ENCODE measurements at places on chromosomes 7 and 10.

DNA sequence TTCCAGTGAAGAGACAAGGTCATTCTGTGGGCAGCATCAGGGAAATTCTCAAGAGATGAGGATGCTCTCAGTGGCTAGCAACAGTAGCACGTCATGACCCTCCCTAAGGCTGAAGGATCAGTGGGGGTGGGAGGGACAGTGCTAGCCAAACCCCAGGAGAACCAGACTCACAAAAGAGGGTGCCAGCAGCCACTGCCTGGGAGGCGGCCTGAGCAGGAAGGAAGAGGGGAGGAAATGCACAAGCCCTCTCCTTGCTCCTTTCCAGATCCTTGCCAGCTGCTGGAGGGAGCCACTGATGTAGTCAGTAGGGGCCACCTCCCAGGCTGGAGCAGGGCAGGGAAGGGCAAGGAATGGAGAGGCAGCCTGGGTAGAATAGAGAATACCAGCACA is 302.7 kb downstream of the RPS24 start:
- DNase-seq, result no peak

GRCh38 chr7:158834878-158835784 is 5.8 kb upstream of the ESYT2 start:
- no peak for DNase-seq

GRCh38 chr7:4744391-4745264 is 30.8 kb upstream of the AP5Z1 start:
- peak; percentile 74 for DNase-seq

DNA sequence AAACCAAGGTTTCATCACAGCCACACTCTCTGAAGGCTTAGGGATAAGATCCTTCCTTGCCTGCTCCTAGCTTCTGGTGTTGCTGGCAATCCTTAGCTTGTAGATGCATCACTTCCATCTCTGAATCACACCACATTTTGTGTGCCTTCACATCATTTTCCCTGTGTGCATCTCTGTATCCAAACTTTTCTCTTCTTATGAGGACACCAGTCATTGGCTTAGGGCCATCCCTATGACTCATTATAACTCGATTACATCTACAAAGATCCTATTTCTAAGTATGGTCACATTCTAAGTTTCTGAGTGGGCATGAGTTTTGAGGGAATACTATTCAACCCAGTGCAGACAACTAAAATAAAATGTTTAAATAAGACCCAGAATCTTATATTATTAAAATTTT is 121.7 kb downstream of the C7orf25 start:
- DNase-seq, result no peak

- no peak for DNase-seq
These were observed 49.8 kb downstream of the PAXIP1 start for GRCh38 chr7:154953006-154953684.

GRCh38 chr7:140231771-140232491 is 55.1 kb upstream of the KDM7A start:
- no peak for DNase-seq

GRCh38 chr7:132656846-132657776 is 80.8 kb upstream of the PLXNA4 start:
- no peak for DNase-seq

GRCh38 chr10:122186816-122187810 is 84.0 kb upstream of the BTBD16 start:
- DNase-seq, result no peak

DNA sequence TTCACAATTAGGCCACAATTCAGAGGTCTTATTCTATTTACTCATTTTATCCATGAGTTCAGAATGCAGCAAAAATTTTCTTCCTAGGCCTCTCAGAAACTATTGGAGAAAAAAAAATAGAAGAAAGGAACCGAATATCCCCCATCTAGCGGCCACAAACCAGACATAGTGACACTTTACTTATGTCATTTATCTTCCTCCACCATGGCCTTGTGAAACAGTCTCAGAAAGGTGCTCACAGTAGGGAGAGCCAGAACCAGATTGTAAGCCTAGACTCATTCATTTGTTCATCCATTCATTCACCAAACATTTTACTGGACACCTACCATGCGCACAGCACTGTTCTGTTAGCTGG is 16.0 kb downstream of the CREB3L2 start:
- no peak for DNase-seq

- DNase-seq, result no peak
These were observed 2.7 kb downstream of the GOT1 start for GRCh38 chr10:99427566-99428190.

- no peak for DNase-seq
These were observed 45.7 kb downstream of the PITRM1 start for GRCh38 chr10:3126741-3127346.

DNA sequence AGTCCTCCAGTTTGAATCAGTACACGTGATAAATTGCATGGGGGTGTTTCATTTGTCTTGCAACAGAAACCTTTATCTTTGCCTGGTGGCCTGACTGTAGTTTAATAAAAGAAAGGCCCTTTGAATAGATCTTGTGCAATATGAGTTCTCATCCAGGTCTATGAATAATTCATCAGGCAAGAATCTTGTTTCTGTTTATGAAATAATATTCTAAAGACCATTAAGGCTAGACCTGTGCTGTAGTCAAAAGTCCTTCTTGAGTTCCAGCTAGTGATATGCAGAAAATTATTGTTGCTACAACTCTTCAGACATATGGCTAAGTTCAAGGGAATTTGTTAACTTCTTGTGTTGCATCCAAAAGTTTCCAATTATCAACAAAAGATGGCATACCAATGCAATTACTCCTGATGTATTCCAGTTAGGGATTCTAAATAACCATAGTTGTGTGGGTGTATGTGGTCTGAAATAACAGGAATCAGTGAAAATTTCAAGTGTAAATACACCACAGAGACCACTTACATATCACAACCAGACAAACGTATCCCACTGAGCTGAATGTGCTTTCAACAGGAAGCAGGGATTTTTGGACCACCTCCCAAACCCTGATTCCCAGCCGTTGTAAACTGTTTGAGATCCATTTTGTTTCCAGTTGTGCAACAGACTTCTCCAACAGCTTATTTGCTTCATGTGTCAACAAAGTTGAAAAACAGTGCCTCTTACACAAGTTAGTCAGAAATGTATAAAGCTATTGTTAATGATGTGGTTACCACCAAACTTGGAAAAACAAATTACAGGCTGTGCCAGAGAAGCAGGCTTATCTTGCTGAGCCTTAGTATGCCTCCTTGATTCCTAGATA is 54.7 kb upstream of the BICC1 start:
- DNase-seq, result no peak

- DNase-seq, result no peak
These were observed 49.8 kb downstream of the SEMA3E start for GRCh38 chr7:83599131-83599530.

- no peak for DNase-seq
These were observed 686.9 kb downstream of the AUTS2 start for GRCh38 chr7:70285187-70285586.

GRCh38 chr10:59829601-59830000 is 76.3 kb upstream of the MRLN start:
- no peak for DNase-seq

GRCh38 chr7:128733278-128733645 is 5.9 kb upstream of the CALU start:
- DNase-seq, result no peak

GRCh38 chr10:93954726-93955363 is 38.9 kb upstream of the PLCE1 start:
- DNase-seq, result no peak

- no peak for DNase-seq
These were observed 21.2 kb downstream of the CEP41 start for GRCh38 chr7:130419658-130420057.

- DNase-seq, result no peak
These were observed 2.5 kb downstream of the CLRN3 start for GRCh38 chr10:127890216-127890615.

GRCh38 chr10:68135922-68136792 is 26.9 kb downstream of the MYPN start:
- DNase-seq, result no peak

- DNase-seq, result no peak
These were observed 73.3 kb downstream of the ARID5B start for GRCh38 chr10:61974601-61975390.

- DNase-seq, result no peak
These were observed 396.2 kb downstream of the TYW1 start for GRCh38 chr7:67392596-67393438.

Data from GM19239 (cell line).